ENCODE measurements at places on chromosomes 1 and 21.

- DNase-seq = no peak
Observed at GRCh38 chr21:25636727-25637126, 2.3 kb upstream of the JAM2 start.

GRCh38 chr1:167297222-167298214 is 76.8 kb downstream of the POU2F1 start:
- no peak for DNase-seq

DNA sequence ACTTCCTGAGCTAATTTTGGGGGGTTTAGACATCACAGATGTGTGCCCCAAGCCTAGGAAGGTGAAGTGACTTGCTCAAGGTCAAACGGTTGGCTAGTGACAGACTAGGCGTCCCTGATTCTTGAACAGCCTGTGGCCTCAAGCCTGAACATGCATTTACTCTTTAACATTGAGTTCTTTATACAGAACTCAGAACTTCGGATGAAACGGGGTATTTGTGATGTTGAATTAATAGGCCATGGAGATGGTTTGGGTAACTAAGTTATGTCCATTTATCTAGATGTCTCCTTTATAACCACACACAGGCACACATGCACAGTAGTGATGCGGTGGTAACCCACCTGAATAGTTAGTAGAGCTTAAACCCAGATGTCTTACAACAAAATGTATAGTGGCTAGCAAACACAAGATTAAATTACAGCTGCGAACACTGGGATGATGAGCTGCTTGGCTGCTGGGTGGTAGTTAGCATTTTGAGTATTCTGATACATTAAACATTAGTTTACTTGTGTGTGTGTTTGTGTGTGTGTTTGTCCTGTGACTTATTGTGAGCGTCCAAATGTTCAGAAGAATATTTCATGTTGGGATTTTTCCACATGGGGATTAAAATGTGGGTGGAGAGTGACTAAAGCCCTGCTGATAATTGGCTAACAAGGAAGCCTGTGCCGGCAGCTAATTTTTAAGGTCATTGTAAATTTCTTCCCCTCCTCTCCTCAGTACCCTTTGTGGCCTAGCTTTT is 2.3 kb downstream of the ATP1A1 start:
- no peak for DNase-seq

DNA sequence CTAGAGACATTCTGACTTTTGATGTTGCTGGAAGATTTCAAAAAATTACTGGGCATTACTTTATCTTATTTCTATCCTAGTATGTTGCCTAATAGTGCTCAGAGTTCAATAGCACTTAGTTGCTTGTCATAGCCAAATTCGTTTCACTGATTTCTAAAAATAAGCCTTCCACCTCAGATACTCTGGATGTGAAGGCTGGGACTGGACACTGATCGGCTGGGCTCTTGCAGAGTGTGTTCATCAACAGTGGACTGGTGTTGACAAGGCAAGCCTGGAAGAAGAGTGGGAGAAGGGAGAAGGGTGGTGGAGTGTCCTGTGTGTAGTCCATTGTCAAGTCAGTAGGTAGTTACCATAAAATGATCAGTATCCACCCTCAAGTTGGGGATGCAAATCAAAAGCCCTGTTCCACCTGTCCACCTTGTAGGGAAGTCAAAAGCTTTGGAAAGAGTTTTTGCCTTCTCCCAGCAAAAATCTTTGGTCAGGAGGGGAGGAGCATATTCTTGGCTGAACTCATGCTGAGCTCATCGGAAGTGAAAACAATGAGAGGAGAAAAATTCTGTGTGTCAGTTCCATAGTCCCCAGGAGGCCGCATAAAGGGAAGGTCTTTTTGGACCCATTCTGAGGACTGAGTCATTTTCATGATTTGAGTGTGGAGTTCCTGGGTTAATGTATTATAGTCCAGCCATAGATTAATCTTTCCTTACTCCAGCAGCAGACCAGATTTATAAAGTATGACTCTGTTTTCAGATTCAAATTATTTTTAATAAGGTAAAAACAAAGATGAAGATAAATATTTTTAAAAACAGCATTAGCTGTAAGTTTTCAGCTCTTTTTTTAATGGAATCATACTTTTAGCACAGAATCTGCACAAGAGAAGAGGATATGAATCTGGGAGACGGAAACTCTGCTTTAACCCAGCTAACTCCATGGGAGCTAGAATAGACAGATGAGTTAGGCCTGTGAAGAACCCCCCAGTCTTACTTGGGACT is 99.5 kb upstream of the BMP8A start:
- peak; percentile 77 for DNase-seq
